NCI-H748 treated with DMSO at 0.1 percent for 48 hours (cell line): ENCODE measurements at places on chromosomes 5 and 9.
A peak's percentile ranks its signal among the peaks of the same experiment; 100 is the strongest.

GRCh38 chr9:89593727-89594427, 10.9 kb upstream of the GADD45G start:
- DNase-seq: peak; percentile 47

- DNase-seq: no peak
These were observed 1.9 kb downstream of the SPTAN1 start for GRCh38 chr9:128554155-128554862.

GRCh38 chr9:91039125-91039834, 237.7 kb downstream of the SYK start:
- DNase-seq: no peak

DNA sequence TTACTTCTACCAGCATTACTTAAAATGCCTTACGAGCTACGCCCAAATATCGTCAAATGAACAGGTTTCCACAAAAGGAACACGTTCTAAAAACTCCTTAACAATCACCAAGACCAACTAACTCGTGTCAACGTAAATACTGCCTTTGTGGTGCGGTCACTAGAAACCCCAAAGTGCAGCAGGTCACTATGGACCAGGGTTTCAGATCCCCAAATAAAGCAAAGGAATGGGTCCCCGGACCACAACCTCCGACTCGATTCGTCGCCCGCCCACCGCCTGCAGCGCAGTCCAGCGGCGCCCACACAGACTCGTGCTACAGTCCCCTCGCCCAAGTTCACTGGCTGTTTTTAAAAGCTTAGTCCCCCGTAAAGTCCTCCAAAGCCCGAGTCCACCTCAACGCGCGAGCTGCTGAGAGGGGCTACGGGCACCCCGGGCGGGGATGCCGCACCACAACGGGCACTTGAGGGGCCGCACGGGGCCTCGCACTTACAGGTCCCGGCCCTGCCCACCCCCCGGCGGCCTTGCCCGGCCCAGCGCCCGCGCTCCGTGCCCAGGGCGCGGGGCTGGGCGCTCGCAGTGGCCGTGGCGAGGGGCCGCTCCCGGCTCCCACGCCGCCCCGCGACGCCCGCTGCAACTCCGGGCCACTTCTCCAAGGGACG, 1.1 kb downstream of the NFIB start:
- DNase-seq: no peak
